ENCODE measurements at places on chromosomes 13 and 19.
A peak's percentile ranks its signal among the peaks of the same experiment; 100 is the strongest.

DNA sequence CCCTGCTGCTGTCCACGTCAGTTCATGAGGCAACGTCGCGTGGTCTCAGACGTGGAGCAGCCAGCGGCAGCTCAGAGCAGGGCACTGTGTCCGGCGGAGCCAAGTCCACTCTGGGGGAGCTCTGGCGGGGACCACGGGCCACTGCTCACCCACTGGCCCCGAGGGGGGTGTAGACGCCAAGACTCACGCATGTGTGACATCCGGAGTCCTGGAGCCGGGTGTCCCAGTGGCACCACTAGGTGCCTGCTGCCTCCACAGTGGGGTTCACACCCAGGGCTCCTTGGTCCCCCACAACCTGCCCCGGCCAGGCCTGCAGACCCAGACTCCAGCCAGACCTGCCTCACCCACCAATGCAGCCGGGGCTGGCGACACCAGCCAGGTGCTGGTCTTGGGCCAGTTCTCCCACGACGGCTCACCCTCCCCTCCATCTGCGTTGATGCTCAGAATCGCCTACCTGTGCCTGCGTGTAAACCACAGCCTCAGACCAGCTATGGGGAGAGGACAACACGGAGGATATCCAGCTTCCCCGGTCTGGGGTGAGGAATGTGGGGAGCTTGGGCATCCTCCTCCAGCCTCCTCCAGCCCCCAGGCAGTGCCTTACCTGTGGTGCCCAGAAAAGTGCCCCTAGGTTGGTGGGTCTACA lies 6.6 kb downstream of the FSTL3 start:
- no peak for DNase-seq

- no peak for DNase-seq
These were observed 174.7 kb downstream of the DLEU7 start for GRCh38 chr13:50668691-50669271.

DNA sequence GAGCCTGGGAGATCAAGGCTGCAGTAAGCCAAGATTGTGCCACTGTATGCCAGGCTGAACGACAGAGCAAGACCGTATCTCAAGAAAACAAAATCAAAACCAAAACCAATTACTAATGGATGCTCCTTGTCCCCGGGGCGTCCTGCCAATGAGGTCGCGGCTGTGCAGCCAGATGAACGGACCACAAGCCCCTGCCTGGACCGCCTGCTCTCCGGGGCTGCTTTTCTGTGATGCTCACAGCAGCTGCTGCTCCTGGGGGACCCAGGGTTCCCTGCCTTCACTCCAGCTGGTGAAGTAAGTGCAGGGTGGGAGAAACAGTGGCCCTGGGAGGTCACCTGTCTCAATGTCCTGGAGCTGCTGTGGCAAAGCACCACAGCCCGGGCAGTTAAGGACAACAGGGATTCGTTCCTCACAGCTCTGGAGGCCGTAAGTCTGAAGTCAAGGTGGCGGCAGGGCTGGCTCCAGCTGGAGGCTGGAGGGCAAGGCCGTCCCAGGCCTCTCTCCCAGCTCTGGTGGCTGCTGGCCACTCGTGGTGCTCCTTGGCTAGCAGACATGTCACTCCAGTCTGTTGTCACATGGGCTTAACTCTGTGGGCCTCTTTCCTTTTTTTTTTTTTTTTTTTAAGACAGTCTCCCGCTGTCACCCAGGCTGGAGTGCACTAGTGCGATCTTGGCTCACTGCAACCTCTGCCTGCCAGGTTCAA lies 10.1 kb downstream of the COPE start:
- no peak for DNase-seq

GRCh38 chr19:19260417-19261214 lies 12.5 kb downstream of the TM6SF2 start:
- DNase-seq: no peak

DNA sequence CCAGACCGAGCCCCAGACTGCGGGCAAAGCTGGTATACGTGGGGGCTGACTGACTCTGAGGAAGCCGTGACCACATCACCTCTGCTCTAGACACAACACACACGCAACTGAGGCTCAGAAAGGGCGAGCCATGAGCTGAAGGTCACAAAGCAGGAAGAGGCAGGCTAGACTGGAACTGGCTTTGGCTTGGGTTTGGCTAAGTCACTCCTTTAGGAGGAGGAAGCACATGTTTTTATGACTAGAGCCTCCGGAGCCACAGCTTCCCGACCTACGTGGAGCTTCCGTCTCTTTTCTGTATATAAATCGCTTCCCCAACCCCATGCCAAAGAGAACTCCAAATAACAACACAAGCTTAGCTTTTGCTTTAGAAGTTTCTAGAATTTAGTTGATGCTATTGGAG lies 48.0 kb downstream of the RFX2 start:
- DNase-seq: peak; percentile 32

DNA sequence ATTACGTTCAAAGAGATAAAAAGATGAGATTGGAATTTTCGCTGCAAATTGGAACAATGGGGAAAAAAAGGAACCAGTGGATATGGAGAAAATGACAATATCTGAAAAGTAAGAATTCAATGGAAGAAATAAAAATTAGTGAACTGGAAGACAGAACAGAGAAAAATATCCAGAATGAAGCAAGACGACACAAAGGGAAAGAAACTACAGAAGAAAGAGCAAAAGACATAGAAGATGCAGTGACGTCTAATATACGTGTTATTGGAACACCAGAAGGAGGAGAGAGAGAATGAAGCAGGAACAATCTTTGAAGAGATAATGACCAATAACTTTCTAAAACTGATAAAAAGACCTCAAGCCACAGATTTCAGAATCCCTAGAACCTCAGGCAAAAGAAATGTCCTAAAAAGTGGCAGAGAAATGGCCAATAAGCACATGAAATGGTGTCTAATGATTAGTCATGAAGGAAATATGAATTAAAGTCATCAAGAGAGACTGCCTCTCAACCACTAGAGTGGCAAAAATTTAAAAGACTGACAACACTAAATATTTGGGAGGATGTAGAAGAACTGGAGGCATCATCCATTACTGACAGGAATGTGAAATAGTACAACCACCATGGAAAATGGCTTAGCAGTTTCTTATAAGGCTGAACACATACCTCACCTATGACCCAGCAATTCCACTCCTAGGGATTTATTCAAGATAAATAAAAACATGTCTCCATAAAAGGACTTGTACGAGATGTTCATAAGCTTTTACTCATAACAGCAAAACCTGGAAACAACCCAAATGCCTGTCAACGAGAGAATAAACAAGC lies 56.5 kb downstream of the GADD45B start:
- peak; percentile 34 for DNase-seq

- no peak for DNase-seq
These were observed 6.8 kb downstream of the CYSLTR2 start for GRCh38 chr13:48660361-48661076.

- DNase-seq: no peak
These were observed 4.7 kb downstream of the TEX30 start for GRCh38 chr13:102768909-102769308.

DNA sequence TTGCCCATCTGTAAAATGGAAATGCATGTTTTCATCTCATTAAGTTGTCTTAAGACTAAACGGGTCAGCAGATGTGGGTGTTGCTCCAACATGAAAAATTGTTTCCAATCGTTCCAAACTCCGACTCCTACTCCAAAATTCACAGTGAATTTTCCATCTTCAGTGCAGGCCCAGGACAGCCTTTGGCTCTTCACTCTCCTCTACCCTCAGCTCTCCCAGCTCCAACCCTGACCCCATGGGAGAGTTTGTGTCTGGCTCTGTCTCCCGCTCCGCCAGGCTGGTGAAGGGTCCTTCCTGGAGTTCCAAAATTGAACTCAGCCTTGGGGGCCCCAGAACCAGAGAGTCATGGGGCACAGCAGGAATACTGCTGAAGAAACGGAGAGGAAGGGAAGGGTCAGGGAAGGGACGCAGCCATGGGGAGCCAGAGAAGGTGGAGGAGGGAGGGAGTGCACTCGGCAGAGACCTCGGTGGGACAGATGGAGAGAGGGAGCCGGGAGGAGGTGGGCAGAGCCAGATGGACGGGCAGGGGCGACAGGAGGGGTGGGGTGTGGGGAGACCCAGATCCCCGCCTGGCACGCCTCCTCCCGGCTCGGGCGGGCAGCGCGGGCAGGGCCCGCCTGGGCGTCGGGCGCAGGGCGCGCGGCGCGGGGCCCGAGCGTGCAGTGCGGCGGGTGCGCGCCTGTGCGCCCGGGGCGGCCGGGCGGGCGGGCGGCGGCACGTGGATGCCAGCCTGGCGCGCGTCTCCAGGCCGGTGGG lies 45.6 kb downstream of the CELF5 start:
- no peak for DNase-seq

GRCh38 chr13:77002590-77003190 lies 10.8 kb downstream of the CLN5 start:
- DNase-seq: peak; percentile 45

- DNase-seq: no peak
These were observed 549.5 kb downstream of the SLITRK1 start for GRCh38 chr13:83332751-83333150.

DNA sequence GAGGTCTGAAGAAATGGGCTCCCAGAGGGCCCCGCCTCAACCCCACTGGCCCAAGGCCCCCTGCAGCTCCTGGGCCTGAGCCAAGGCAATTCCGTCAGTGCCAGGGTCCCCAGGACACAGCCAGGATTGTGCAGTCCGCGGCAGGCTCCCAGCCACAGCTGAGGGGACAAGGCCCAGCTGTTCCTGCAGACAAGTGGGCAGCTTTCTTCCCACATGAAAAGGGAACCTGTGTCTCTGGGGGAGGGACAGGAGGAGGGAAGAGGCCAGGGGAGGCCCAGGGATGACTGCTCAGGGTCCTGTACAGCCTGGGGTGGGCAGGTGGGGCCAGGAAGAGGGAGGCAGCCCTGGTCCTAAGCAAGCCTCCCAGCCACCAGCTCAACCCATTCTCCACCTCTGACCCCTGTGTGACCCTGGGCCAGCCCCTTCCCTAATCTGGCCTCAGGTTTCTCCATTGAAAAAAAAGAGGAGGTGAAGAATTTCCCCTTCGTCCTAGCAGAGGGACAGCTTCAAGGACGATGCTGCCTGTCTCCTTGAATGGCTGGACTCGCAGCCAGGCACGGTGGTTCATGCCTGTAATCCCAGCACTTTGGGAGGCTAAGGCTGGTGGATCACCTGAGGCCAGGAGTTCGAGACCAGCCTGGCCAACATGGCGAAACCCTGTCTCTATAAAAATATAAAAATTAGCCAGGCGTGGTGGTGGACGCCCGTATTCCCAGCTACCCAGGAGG lies 20.5 kb upstream of the VSTM2B start:
- DNase-seq: no peak

DNA sequence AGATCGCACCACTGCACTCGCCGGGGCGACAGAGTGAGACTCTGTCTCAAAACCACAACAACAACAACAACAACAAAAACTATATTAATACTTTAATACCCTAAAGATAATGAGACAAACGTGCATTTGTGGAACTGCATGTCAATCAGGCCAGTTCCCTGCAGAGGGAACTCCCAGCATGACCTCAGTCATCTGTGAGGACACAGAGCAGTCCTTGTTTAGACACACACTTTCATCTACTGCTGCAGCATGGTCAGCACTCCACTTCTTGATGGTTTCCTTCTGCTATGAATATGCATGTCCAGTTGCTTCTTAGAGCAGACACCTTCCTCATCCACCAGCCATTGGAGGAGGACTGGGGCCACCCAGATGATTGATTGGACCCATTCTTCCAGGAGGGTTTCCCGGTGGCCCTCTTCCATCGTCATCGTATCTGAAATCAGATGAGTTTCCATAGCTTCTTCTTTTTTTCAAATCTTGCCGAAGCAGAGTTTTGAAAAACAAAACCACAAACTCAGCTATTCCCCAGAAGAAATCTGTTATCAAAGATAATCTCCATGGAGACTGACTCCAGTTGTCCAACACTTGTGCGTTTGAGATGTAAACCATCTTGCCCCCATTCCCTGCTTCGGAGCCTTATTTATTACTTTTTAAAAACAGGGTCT lies 26.5 kb downstream of the ZNF607 start:
- DNase-seq: no peak

- no peak for DNase-seq
These were observed 13.4 kb upstream of the EEF1AKMT1 start for GRCh38 chr13:20787180-20787579.

DNA sequence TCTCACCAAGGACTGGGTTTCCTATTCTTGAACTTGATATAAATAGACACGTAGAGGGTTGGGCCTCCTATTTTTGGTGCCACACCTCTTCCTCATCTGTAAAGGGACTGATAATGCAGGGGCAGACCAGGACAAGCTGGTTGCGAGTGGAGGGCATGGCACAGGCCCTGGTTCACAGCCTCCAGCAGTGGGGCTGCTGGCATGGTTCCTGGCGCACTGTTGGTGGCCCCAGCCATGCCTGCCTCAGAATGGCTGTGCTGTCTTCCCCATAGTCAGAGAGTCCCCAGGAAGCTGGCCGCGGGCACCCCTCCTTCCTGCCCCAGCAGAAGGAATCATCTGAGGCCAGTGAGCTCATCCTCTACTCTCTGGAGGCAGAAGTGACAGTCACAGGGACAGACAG lies 10.5 kb upstream of the OVOL3 start:
- no peak for DNase-seq

DNA sequence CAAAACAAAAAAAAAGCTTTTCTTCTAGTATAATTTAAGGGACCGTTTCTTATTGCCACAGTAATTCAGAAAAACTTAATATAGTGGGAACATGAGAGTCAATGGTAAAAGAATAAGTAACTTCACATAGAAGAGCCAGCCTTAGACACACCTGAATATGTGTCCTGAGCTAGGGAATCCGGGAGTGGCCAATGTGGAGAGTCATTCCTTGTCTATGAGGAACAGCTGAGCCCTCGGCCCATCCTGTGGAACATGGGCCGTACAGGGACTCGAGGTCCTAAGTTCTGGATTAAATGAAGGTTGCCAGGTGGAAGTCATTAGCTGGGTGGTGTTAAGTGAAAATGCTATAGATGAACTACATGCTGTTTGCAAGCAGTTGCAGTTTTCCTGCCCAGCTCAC lies 32.2 kb downstream of the EFNB2 start:
- no peak for DNase-seq

- no peak for DNase-seq
These were observed 3.6 kb downstream of the TMEM161A start for GRCh38 chr19:19134687-19135158.

DNA sequence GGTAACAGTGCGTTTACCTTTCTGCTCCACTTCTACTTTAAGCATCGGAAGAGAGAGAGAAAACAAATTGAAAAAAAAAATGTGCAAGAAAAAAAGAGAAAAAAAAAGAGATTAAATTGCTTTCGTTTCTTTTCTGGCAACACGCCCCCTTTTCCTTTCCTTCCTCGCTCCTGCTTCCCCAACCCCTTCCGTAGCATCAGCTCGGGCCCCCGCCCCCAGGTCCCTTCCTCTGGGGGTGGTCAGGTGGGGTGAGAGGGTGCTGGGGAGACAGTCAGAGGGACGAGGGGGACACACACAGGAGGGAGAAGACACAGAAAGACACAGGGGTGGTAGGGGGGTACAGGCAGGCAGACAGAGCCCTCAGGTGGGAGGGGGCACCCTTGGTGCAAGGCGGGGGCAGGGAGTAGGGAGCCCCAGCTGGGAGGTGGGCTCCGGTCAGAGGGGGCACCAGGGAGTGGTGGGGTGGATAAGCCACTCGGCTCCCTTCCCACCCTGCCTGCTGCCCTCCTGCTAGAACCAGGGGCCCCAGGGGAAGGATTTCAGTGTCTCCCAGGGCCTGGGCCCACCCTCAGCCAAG lies 30.7 kb upstream of the ASF1B start:
- no peak for DNase-seq

- peak; percentile 40 for DNase-seq
These were observed 9.8 kb downstream of the SIGLEC10 start for GRCh38 chr19:51407511-51408131.
